Right cardiac atrium (tissue), 5 donors: ENCODE measurements at places on chromosomes 4 and X. TPM values are rescaled to one million over a fixed set of nuclear protein-coding genes. Genes with fewer than 3 reads are reported as not detected.

- DNase-seq: no peak
These were observed 35.9 kb upstream of the TAPT1 start for GRCh38 chr4:16262188-16262587.

DNA sequence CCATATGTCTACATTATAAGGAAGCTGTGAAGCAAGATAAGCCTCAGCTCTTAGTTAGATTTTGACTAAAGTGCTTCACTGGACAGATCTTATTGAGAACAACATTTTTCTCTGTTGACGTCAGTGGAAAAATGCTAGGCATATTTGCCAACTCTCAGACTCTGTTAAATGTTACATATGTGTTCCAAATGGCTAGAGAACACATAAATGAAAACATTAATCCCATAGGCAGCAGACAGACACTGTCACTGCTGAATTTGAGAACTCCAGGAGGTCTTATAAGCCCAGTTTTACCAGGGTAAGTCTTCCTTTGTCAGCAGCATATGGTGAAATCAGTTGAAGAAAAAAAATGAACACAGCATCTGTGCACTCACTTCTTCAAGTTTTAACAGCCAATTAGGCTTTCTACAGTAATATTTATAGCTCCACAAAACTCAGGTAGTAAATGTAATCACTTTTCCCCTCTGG lies 186.9 kb downstream of the CAMK2D start:
- DNase-seq: no peak

DCUN1D4 gene
- polyA plus RNA-seq: 15.4 TPM

HOPX gene
- polyA plus RNA-seq: 159 TPM

- no peak for DNase-seq
These were observed 15.4 kb upstream of the MSANTD1 start for GRCh38 chr4:3233391-3234071.

DNA sequence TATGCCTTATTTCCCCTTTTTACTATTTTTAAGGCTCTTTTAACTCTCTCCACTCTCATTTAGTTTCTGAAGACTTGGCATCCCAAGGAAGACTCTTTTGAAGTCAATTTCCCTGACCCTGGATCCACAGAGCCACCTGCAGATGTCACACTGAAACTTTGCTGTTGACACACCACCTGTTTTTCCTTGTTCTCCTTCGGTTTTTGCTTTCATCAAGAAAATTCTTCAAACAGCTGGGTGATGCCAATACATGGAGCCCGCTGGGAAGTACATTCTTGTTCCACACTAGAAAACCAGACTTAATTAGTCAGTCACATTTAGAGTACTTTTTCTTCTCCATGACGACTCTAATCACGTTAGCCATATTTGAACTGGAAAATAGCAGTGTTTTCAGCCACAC lies 293.9 kb downstream of the PDGFC start:
- no peak for DNase-seq

GRCh38 chr4:188647820-188648370 lies 508.7 kb downstream of the TRIML1 start:
- DNase-seq: no peak
